Fibroblast of lung (primary cell): ENCODE measurements at places on chromosomes 6 and 20.

- DNase-seq: no peak
These were observed 45.3 kb downstream of the RRBP1 start for GRCh38 chr20:17636523-17637412.

DNA sequence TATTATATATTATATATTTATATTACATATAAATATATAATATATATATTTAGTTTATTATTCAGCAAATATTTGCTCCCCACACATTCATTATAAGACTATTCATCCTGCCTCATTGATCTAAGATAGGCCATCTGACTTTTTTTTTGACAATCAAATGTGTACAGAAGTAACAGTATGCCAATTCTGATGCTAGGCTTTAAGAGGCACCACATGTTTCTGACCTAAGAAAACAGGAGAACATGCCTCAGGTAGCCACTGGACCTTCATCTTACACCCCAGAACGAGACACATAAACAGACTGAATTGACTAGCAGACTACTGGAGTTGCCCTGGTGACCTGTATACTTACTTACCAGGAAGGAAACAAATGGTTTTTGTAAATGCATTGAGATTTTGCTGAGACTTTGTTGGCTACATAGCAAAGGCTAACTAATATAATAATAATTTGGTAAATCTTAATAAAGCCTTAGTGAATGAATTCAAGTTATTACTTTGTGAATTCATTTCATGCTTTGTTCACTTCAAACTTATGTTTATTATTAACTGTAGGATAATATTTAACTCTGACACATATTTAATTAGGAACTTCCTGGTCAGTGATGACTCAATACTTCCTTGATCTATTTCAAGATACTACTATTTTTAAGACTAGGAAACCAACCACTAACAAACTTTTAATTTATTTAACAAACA, 13.4 kb upstream of the MYO6 start:
- peak; percentile 30 for DNase-seq

- no peak for DNase-seq
These were observed 33.7 kb upstream of the ZNF133 start for GRCh38 chr20:18254615-18255014.

DNA sequence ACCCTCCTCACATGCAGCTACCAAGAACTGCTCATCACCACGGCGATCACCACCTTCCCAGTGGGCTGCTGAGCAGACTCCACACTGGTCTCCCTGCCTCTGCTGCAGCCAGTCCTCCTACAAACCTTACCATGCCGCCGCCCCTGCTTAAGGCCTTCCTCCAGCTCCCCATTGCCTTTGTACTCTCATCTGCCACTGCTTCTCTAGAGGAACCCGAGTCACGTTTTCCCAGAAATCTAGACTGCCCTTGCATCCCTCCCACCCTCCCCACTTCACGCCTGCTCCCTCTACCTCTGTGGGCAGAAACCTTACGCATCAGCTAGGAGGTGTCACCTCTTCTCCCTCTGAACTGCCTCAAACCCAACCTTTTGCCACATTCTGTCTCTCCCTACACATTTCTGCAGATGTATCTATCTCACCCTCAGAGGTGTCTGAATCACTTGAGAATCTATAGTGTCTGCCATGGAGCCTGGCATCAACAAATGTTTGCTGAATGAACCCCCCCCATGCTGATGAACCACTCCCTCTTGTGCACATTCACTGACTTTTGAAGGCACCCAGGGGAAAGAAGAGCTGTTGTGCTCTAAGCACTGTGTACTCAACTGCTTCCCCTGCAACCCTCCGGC, 4.3 kb downstream of the E2F1 start:
- DNase-seq: no peak

GRCh38 chr20:51275181-51275580, 252.3 kb upstream of the KCNG1 start:
- DNase-seq: no peak

- no peak for DNase-seq
These were observed 1.1 kb upstream of the SIM1 start for GRCh38 chr6:100465701-100466409.

DNA sequence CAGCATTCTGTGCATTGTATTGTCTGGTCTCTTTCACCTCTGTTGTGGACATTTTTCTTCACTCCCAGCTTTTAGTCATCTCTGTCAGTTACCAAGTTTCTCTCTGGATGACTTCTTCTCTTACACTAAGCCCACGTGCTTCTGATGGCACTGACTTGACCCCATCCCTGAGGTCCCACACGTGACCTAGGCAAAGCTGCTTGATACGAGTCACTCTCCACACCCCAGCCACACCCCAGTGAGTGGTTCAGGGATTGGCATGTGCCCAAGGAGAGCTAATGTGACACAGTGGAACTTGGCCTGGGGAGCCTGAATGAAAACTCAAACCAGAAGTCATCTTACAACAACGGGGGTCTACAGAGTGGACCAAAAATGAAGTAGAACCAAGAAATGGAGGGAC, 32.2 kb downstream of the HTR1E start:
- no peak for DNase-seq

GRCh38 chr6:37818536-37819176, 871 bp upstream of the ZFAND3 start:
- DNase-seq: peak; percentile 97

- DNase-seq: peak; percentile 75
These were observed at the start of gene NT5E for GRCh38 chr6:85449818-85450759. Gene NT5E (plus strand): TSS chr6:85450083. CDS start chr6:85450140, 57 bp downstream.
